ENCODE measurements at places on chromosomes 7 and 10.

- no peak for DNase-seq
Observed at GRCh38 chr7:93890464-93891068, at the start of gene TFPI2. Gene TFPI2, minus strand, starts transcription at chr7:93890753. Its CDS starts 75 bp downstream, at chr7:93890678.

DNA sequence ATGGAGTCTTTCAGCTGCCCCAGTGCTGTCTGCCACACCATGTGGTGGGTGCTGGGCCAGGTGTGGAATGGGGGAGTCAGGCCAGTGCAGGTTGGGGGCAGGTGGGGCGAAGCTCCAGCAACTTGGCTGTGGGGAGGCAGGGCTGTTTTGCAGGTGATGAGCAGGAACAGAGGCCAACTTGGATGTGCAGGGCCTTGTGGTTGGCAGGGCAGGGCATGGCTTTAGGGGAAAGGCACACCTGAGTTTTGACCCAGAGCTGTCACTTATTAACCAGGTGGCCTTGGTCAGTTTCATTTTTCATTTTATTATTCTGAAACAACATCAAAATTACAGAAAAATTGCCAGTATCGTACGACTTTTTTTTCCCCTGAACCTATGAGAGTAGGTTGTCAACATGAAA, 1.1 kb upstream of the SFTPA2 start:
- DNase-seq = no peak

GRCh38 chr10:52682766-52683165, 89.8 kb downstream of the MBL2 start:
- DNase-seq = no peak

GRCh38 chr10:123135415-123136141, at the start of gene HMX3:
Gene HMX3, plus strand, starts transcription at chr10:123135970. Its CDS starts 81 bp downstream, at chr10:123136051.
- DNase-seq = no peak

DNA sequence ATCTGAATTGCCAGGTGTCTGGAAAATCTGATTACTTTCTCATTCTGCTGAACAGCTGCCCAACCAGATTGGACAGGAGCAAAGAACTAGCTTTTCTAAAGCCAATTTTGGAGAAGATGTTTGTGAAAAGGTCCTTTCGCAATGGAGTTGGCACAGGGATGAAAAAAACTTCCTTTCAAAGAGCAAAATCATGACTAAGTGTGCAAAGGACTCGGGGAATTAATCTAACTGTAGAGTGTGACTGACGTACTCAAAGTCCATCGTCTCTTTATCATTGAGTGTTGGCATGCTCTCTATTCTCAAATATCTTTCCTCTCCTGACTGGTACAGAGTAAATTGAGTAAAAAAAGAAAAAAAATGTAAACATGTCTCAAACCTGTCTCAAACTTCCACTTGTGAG, 3.3 kb downstream of the NPS start:
- no peak for DNase-seq

DNA sequence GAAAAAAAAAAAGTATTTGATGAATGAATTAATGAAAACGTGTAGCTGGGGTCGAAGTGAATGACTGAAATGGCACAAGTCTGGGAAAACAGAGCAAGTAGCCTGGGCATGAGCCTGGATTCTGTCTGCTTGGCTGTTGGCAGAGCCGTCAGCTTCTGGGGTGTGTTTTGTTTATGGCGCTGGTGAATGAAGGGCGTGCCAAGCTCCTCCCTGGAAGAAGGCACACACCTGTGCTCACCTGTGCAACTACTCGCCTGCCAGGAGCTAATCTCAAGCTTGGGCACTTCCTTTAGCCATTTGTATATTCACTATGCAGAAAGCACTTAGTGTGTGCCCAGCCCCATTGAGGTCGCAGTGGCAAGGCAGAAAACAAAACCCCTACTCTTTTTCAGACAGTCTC, 74.1 kb downstream of the GTF2IRD1 start:
- DNase-seq = no peak

- no peak for DNase-seq
Observed at GRCh38 chr10:126224967-126225671, 163.2 kb downstream of the ADAM12 start.

DNA sequence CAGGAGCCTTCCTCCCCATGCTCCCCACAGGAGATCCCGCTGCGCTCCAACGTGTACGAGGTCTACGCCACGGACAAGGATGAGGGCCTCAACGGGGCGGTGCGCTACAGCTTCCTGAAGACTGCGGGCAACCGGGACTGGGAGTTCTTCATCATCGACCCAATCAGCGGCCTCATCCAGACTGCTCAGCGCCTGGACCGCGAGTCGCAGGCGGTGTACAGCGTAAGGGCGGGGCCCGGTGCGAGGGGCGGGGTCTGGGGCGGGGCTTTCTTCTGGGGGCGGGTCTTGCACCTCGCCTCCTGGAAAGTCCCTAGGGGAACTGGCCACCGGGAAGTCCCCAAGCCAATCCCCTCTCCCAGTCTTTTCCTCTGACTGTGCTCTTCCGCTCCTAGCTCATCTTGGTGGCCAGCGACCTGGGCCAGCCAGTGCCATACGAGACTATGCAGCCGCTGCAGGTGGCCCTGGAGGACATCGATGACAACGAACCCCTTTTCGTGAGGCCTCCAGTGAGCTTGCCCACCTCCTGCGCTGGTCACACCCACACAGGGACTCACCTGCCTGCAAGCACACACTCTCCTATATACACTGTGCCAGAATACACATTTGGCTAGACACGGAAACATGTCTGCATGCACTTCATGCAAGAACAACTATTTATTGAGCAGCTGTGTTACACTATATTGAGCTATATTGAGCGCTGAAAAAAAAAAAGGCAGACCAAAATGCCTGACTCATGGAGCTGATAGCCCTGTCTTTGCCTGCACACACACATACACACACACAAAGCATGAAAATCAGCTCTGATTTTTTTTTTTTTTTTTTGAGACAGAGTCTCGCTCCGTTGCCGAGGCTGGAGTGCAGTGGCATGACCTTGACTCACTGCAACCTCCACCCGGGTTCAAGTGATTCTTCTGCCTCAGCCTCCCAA, 32.7 kb upstream of the VSIR start:
- DNase-seq = no peak

- DNase-seq = no peak
Observed at GRCh38 chr10:46046261-46046660, at the start of gene MSMB. Gene MSMB, minus strand, starts transcription at chr10:46046269. Its CDS starts 32 bp downstream, at chr10:46046237.

DNA sequence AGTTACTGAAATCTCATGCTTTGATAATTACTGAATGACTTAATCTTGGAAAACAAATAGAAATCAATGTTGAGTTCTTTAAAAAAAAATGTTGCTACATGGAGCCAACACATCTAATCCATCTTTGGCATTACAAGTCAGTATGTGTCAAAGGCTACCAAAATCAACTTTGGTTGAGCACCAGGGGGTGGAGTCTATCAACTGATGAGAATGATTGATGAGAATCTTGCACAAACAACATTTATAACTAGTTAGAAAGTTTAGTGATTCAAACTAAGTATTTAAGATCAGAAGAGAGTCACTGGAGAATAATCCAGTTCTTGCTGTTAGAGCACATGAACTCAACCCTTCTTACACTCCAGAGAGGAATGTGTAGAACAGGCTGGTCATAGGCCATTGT, 70.5 kb upstream of the LRRC17 start:
- no peak for DNase-seq

GRCh38 chr7:14258441-14258840, 269.0 kb upstream of the ETV1 start:
- no peak for DNase-seq

GRCh38 chr10:49448924-49449323, 53.0 kb upstream of the DRGX start:
- DNase-seq = no peak

DNA sequence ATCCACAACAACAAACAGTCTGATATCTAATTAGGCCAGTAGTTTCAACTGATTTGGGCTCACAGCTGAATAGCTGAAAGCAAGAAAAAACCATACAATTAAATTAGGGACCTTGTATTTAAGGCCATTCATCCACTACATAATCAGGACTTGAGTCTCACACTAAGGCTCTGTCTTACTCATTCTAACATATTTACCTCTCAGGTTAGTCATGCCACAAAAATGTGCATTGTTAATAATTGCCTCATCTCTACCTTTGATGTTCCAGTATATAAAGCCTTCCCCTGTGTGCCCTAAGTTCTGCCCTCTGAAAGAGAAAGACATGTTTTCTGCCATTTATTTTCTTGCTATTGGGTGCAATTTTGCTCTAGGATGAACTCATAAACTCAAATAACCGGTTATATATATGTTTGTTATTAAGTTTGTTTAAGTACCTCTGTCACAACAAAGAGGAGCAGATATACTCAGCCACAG, 5.3 kb upstream of the C1GALT1 start:
- DNase-seq = no peak

- no peak for DNase-seq
Observed at GRCh38 chr7:31782411-31782991, 95.5 kb downstream of the PPP1R17 start.

GRCh38 chr7:78350391-78350790, 551.8 kb downstream of the PHTF2 start:
- no peak for DNase-seq

- no peak for DNase-seq
Observed at GRCh38 chr10:15841696-15842095, 18.6 kb downstream of the MINDY3 start.

GRCh38 chr7:92375013-92375412, 72.3 kb upstream of the GATAD1 start:
- DNase-seq = no peak

DNA sequence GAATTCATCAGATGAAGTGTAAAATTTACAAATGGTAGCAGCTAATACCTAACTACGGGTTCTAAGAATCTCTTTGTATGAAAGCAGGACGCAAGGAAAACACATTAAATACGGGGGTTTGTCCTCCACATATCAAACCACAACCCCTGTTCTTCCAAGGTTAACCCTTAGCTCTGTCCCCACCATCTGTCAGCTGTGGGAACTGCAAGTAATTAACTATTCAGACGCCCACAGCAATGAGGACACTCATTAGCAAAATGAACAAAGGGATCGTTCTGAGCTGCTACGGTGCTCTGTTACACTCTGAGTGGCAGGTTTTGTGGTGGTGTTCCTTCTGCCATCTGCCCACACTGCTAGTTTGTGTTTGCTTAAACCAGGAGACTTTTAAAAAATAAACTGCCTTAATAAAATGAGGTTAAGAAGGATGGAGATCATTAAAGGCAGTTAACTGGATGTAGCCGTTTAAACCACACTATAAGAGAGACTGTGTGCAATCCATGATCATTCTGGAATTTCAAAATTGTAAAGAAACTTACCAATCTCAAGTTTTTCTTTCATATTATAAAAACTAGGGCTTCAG, 51.4 kb downstream of the C10orf67 start:
- no peak for DNase-seq

- no peak for DNase-seq
Observed at GRCh38 chr10:1308962-1309616, 252.9 kb downstream of the WDR37 start.

DNA sequence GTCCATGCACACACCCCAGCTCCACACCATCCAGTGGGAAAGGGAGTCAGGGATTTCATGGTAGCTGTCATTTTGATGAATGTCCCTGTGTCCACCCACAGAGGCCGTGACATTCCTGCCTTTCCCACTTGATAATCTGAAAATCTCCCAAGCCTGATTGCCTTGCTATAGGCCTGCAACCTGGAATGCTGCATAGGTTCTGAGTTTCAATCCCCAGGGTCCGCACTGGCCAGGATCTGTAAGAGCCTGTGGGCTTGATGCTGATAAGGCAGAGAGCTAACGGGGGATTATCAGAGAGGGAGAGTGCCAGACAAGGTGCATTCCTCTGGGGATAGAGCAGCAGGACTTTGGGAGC, 57.5 kb downstream of the RBM20 start:
- DNase-seq = no peak

GRCh38 chr7:139875821-139876241, 46.8 kb downstream of the TBXAS1 start:
- DNase-seq = no peak

GRCh38 chr10:124474514-124475070, 13.0 kb downstream of the LHPP start:
- no peak for DNase-seq
